ENCODE measurements at places on chromosomes 12 and 14. TPM values are rescaled to one million over a fixed set of nuclear protein-coding genes. Genes with fewer than 3 reads are reported as not detected.

The THAP2 gene
- 4.9 TPM for total RNA-seq

The TAS2R43 gene
- not detected for total RNA-seq

The LTA4H gene
- total RNA-seq: 104 TPM

The CKAP4 gene
- total RNA-seq: 230 TPM

The PTGER2 gene
- not detected for total RNA-seq

The PTHLH gene
- total RNA-seq: 4.1 TPM

The LRP6 gene
- 49.1 TPM for total RNA-seq

The CFAP251 gene
- 3.6 TPM for total RNA-seq

The GPR132 gene
- not detected for total RNA-seq

The ADIPOR2 gene
- 63.9 TPM for total RNA-seq

The SLC7A7 gene
- 14.7 TPM for total RNA-seq

The GNB3 gene
- 3.1 TPM for total RNA-seq

The ANO4 gene
- total RNA-seq: not detected

The TEX52 gene
- not detected for total RNA-seq

The AMHR2 gene
- total RNA-seq: not detected

The FAM216A gene
- 16.5 TPM for total RNA-seq

The SLC17A8 gene
- not detected for total RNA-seq

The RBP5 gene
- total RNA-seq: not detected

The ATG101 gene
- total RNA-seq: 36.3 TPM

The PTCSC3 gene
- not detected for total RNA-seq

The SETD3 gene
- 87.0 TPM for total RNA-seq

The NOXRED1 gene
- total RNA-seq: 0.29 TPM

The PRIMA1 gene
- not detected for total RNA-seq

The SLC6A12 gene
- not detected for total RNA-seq

The NOVA1 gene
- total RNA-seq: 6.2 TPM

The CIPC gene
- 26.4 TPM for total RNA-seq

The C12orf43 gene
- 22.3 TPM for total RNA-seq

The PIWIL1 gene
- total RNA-seq: not detected

The ERBB3 gene
- total RNA-seq: not detected

The AQP2 gene
- not detected for total RNA-seq

The CCDC59 gene
- total RNA-seq: 64.1 TPM

The RD3L gene
- not detected for total RNA-seq

The TAS2R13 gene
- 5.2 TPM for total RNA-seq

The BCL11B gene
- total RNA-seq: 0.27 TPM

The ACTR10 gene
- total RNA-seq: 78.5 TPM

The PLBD1 gene
- total RNA-seq: 1.0 TPM

Measured in thoracic aorta endothelial cell (primary cell).